ENCODE measurements at places on chromosomes 6 and 20. TPM values are rescaled to one million over a fixed set of nuclear protein-coding genes. Genes with fewer than 3 reads are reported as not detected.

ENPP5 gene
- polyA plus RNA-seq: 16.8 TPM

HDDC2 gene
- 130 TPM for polyA plus RNA-seq

ADGB gene
- polyA plus RNA-seq: 0.50 TPM

HLA-DMA gene
- polyA plus RNA-seq: 15.6 TPM

PBOV1 gene
- polyA plus RNA-seq: not detected

TCF15 gene
- 1.5 TPM for polyA plus RNA-seq

SIRPB1 gene
- polyA plus RNA-seq: 0.53 TPM

DCDC2 gene
- polyA plus RNA-seq: 122 TPM

MUC22 gene
- polyA plus RNA-seq: not detected

DNA sequence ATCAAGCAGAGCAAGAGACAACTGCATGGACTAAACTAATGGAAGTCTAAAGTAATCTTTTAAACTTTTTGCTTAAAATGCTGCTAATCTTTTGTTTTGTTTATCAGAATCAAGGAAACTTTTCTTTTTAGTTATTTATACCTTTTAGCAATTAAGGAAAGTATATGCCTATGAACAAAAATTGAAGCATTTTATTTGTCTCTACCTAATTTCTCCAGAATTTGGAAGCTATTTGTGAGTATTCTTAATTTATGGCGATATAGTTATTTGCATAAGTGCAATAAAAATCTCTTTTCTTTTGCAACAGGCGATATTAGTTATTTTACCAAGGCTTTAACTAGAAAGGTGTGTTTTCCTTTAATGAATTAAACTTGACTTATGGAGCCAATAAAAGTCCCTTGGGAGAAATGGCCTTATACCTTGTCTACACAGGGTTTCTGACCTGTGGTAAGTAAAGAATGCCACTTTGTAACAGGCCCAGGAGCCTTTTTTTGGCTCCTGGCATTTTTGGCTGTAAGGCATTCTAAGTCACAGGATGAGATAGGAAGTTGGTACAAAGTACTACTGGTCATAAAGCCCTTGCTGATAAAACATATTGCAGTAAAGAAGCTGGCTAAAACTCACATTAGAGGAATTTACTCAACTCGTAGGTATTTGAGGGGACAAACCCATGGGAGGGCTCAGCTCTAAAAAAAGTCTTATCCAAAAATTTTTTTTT, 37.2 kb downstream of the TMEM14A start:
- DNase-seq: no peak

DNA sequence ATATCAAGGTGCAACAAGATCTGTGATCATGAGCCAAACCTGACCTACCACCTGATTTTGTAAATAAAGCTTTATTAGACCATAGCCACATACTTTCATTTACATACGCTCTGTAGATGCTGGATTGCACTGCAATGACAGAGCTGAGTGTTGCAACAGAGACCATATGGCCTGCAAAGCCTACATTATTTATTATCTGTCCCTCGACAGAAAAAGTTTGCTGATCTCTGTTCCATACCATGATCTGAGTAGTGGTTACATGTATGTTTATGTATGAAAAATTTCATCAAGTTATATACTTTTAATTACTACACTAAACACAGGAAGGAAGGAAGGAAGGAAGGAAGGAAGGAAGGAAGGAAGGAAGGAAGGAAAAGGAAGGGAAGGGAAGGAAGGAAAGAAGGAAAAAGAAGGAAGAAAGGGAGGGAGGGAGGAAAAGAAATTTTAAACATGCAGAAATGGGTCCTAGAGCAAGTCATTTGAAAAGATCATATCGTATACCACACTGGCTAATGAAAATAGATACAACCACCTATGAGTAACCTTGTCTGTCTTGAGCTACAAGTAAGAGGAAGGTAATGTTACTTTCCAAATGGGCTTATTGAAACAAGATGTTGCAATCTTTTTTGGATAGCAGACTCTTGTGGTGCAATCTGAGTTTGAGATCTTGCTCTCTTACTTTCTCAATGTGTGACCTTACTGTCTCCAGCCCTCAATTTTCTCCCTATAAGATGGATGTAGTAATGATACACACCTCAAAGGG, 441.0 kb downstream of the KIF16B start:
- no peak for DNase-seq

- DNase-seq: no peak
Observed at GRCh38 chr6:85114581-85114935, 335.3 kb upstream of the NT5E start.

GRCh38 chr6:124057461-124057860, 253.8 kb downstream of the NKAIN2 start:
- no peak for DNase-seq

DNA sequence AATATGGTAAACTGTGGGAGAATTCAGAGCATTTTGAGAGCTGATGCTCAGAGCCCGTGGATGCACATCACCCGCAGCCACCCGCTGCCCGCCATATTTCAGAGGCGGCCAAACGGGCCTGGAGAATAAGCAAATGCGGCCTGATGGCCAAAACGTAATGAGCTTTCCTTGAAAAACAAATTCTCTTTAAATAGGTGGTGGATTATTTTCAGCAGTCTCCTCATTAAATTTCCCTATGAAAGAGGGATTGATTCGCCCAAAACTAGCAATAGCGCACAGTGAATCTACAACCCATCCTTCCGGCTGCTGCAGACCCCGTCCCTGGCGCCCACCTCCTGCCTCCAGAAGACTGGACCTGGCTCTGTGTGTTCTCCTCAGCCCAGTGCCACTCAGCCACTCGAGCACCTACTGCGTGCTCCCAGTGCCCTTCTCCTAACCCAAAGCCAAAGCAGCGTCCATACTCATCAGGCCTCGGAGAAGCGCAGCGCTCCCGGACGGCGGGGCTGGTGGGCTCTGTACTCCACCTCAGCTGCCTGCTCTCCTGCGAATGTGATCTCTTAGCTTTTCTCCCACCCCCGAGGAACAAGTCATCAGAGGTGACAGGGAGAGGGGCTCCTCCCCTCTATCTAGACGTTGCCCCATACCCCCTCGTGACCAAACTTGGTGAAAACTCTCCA, 224.8 kb downstream of the TAF4 start:
- DNase-seq: no peak

- no peak for DNase-seq
Observed at GRCh38 chr20:18007534-18008292, 38.9 kb downstream of the MGME1 start.

DNA sequence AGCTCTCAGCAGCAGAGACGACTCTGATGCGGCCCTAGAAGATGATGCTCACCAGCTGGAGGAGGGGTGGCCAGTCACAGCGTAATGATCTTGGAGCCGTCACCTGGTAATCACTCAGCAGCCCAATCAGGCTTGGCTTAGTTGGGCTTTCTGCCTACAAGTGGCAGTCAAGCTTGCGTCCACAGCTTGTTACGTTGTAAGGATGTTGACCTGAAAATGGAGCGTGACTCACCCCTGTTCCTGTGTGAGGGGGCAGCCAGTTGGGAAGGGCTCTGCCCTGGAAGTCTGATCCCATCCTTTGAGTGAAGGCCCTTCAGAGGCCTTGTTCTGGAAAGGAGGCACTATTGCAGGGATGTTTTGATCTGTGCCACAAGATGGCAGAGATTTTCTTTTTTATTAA, 49.8 kb downstream of the SPATA2 start:
- DNase-seq: no peak

- no peak for DNase-seq
Observed at GRCh38 chr6:54087721-54088120, 23.5 kb upstream of the MLIP start.

DNA sequence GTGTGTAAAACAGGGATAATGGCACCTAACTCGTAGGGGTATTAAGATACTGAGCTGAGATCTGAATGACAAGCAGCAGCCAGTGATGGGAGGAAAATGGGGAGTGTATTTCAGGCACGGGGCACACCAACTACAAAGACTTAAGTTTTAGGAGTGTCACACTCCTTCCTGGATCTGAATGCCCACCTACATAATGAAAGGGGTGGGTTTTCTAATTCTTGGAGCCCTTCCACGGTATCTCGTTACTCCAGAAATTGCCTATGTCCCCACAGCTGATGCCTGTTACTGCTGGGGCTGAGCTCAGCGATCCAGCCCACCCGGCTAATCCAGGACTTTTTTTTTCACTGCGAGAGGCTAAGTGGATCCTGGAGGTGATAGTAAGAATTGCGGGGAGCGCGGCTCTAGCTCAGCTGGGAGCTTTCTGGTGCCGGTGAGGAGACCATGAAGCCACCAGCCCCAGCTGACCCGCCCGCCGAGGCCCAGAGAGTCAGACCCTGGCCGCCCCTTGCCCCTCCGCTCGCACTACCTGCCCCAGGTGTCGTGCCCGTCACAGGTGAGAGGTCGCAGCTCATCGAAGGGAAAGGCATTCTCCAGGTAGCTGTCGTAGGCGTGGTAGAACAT, 727 bp downstream of the EDEM2 start:
- DNase-seq: no peak

DNA sequence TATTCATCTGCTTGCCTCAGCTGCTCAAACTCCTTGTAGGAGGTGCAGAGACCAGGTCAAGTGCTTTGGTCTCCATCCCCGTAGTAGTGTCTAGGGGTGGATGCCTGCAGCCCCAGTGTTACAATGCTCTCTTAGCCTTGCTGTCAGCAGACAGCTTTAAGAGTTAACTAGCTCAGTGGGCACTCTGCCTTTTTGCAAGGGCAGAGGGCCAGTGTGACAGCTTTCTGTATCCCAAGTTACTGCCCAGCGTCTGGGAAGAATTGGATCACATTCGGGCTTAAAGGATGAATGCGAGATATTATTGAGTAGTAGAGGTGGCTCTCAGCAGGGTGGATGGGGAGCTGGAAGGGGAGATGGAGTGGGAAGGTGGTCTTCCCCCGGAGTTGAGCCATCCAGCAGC, 339.9 kb upstream of the RNF217 start:
- DNase-seq: no peak

- no peak for DNase-seq
Observed at GRCh38 chr6:101883505-101883904, 490.0 kb downstream of the GRIK2 start.

DNA sequence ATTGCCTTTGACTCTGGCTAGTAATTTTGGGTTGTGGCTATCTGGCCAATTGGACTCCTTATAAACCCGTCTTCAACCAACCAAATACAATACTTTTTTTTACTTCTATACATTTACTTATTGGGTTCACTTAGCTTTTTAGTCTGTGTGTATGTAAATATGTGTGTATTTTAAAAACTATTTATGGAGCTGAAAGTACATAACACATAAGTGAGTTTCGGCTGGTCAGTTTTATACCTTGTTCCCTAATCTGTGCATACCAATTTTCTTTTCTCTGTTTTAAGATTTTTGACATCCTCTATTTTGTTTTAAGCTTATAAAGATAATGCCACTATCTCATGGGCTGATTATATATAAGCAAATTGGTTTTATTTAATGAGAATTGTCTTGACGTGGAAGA, 129.5 kb downstream of the LRRC1 start:
- no peak for DNase-seq

- no peak for DNase-seq
Observed at GRCh38 chr20:41242807-41243206, 74.7 kb downstream of the ZHX3 start.

GRCh38 chr20:61536671-61537070, 284.6 kb downstream of the CDH4 start:
- DNase-seq: no peak

Measured in right renal cortex interstitium (tissue), 3 donors.